ENCODE measurements at places on chromosomes 3 and 15.

- DNase-seq = no peak
Observed at GRCh38 chr3:188944108-188944507, 227.7 kb upstream of the TPRG1 start.

GRCh38 chr3:139388821-139389551 lies 461 bp downstream of the COPB2 start:
- DNase-seq = no peak

- no peak for DNase-seq
Observed at GRCh38 chr3:171358881-171359198, 101.4 kb downstream of the TNIK start.

DNA sequence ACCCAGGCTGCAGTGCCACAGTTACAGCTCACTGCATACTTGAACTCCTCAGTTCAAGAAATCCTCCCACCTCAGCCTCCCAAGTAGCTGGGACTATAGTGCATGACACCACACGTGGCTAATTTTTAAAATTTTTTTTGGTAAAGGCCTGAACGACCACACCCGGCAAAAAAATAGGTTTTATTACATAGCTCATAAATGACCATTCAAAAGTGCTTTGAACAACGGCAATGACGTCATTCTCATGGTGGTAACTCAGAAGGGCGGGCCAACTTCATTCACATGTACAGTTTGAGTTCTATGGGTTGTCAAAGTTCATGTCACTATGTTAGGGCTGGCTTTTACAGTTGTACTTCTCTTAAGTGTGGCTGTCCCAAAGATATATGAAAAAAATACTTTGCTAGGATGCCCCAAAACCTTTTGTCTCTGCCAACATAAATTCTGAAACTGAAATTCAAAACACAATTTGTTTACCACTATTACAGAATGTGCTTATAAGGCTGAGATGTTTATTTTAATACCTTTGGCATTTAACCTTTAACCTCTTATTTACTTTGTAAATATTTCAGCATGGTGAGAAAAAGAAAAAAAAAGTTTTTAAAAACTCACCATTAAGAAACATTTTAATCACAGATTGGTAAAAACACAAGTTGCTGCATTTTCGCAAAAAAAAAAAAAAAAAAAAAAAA lies 6.2 kb downstream of the MYO1E start:
- DNase-seq = no peak

DNA sequence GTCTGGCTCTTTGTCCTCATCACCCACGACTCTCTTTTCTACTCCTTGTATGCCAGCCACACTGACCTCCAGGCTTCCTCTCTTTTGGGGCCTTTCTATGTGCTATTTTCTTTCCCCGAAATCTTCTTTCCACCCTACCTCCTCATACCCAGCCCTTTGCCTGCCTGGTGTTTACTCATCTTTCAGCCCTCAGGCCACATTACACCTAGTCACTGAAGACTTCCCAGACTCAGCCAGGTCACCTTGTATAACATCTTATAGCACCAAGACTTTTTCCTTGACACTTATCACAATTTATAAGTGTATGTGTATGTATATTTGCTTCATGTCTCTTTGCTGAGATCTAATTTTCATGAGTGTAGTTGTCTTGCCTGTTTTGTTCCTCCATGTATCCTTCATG lies 396.4 kb downstream of the NLGN1 start:
- no peak for DNase-seq

DNA sequence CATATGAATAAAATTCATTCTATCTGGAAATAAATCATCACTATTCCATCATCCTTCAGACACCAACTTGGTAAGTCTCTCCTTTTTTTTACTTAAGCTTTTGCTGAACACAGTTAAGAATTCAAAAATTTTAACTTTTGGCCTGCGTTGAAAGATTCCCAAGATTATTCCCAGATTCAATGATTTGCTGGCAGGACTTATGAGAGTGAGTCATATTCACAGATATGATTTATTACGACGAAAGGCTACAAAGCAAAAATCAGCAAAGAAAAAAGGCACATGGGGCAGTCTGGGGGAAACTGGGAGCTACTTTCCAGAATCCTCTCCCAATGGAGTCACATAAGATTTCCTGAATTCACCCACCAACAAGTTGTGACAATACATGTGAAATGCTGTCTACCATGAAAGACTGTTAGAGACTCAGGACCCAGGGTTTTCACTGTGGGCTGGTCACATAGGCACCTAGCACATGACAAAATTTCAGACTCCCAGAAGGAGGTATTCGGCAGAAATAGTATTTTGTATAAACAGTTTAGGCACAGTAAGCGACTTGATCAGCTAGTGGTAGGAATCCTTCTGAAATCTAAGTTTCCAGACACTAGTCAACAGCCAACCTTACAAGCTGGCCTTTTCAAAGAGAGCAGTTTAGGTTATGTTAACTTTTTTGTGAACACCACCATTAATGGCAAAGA lies 82.1 kb downstream of the DLG1 start:
- DNase-seq = no peak

DNA sequence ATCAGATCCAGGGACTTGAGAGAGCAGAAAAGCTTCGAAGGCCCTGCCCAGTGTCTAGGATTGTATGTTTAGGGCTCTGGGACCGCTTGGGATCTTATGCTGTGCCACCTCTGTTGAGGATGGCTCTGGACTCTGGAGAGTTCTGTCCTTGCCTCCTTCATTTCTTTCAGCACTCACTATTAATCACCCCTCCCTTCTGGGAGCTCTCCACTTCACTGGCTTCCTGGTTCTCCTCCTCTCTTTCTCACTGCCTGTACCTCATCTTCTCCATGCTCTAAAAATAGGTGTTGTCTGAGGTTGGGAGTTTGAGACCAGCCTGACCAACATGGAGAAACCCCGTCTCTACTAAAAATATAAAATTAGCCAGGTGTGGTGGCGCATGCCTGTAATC lies 17.3 kb downstream of the MAPKBP1 start:
- DNase-seq = no peak

Measured in SK-N-DZ (cell line).